ENCODE measurements at places on chromosomes 3 and 15.
A peak's percentile ranks its signal among the peaks of the same experiment; 100 is the strongest.

GRCh38 chr3:64290161-64290560 lies 64.9 kb upstream of the PRICKLE2 start:
- no peak for DNase-seq

GRCh38 chr15:41873711-41874110 lies 20.1 kb downstream of the SPTBN5 start:
- DNase-seq: no peak

DNA sequence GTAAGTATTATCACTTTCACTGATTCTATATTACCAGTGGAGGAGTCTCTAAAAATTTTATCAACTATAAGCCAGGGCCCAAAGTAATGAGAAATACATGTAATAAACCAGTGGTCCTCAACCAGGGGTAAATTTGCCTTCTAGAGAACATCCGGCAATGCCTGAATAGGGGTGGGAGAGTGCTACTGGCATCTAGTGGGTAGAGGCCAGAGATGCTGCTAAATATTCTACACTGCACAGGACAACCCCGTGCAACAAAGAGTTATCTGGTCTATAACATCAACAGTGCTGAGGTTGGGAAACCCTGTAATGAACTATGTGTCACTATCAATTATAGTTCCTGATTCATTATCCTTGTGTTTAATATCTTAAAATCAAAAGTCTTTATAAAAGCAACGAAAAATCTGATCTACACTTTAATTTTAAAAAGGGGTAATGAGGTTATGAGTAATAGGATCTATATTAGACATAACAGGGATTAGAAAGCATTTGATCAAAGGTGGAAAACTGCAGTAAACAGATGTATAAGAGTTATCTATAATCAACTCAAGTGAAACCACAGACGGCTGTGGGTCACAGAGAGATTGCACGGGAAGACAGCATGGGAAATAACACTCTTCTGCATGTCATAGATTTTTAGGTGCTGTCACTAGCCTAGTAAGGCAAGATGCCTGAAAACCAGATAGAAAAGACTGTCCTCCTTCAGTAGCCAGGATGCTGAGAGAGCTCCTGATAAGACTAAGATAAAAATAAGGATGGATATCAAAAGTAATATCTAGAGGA lies 2.0 kb downstream of the LYSMD2 start:
- DNase-seq: peak; percentile 21

GRCh38 chr15:96117270-96117669 lies 213.2 kb upstream of the NR2F2 start:
- DNase-seq: no peak

GRCh38 chr3:194871143-194871863 lies 185.6 kb downstream of the FAM43A start:
- DNase-seq: no peak

DNA sequence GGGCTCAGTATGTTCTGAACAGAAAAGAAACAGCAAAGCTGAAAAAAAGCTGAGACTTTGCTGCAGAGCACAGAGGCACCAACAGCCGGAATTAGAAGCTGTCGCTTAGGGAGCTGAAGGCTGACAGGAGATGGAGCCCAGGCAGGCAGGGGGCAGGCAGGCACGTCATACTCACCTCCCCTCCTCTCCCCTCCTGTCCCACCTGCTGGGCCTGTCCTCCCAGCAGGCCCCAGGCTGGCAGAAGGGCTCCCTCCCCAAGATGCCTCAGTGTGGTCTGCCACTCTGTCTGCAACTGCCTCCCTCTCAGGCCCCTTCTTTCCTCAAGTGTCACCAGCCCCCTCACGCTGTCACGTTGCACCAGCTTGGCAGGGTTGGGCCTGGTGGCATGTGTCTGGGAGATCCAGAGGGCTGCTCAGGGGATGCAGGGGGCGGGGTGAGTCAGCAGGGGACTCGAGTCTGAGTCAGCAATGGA lies 3.2 kb upstream of the ANKRD63 start:
- DNase-seq: no peak

GRCh38 chr3:72322264-72322976 lies 525.8 kb downstream of the SHQ1 start:
- no peak for DNase-seq

- peak; percentile 28 for DNase-seq
Measured at GRCh38 chr3:63349583-63350573, 71.8 kb downstream of the SYNPR start.

GRCh38 chr3:98986073-98986472 lies 84.6 kb upstream of the DCBLD2 start:
- DNase-seq: no peak

GRCh38 chr3:194536871-194537637 lies 50.3 kb upstream of the ATP13A3 start:
- no peak for DNase-seq

DNA sequence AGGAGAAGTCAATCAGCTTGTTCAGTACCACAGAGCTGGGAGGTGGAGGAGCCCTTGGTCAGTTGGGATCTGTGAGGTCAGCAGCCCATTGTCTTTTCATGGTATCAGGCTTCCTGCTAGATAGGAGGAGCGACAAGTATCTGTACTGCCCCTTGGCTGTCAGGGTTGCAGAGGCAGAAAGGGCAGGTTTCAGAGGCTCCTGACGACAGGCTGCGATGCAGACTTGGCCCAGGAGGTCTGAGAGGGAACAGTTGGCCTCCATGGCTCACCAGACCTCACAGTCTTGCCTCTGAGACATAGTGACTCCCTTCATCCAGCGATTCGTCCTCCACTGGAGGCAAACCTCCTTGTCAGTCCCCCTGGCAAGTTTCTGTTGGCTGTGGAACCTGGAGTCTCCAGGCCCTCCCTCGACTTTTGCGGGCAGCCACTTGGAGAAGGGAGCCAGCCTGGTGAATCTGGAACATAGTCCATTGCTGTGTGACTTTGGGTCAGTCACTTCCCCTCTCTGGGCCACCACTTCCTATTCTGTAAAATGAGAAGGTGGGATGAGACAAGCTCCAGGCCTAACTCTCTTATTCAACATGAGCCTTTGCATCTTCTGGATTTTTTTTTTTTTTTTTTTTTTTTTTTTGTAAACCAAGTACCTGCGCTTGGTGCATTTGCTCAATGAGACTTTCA lies 177.9 kb upstream of the TLE3 start:
- DNase-seq: no peak

- DNase-seq: no peak
Measured at GRCh38 chr3:70006089-70006488, 6.6 kb downstream of the SAMMSON start.

GRCh38 chr3:77298417-77298816 lies 258.5 kb downstream of the ROBO2 start:
- no peak for DNase-seq

- DNase-seq: peak; percentile 96
Measured at GRCh38 chr3:128051837-128052594, at the start of gene SEC61A1. Gene SEC61A1, plus strand, starts transcription at chr3:128052437. Its CDS starts 116 bp downstream, at chr3:128052553.

DNA sequence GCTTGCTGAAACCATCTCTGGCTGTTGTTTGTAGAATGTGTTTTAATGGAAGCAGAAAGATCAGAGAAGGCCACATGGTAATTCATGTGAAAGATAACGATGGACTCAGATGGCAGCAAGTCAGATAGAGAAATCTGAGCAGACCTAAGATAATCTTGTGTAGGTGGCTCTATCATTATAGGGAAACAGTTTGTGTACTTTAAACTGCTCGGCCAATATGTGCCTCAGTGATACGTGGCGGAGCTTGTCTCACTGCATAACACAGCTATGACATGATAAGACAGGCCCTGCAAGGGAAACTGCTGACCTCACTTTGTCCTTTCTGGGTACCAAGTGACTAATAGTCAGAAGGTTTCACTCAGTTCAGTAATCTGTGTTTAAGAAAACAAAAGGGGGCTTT lies 51.0 kb downstream of the MME start:
- DNase-seq: no peak

- peak; percentile 22 for DNase-seq
Measured at GRCh38 chr15:57541805-57542504, 49.7 kb upstream of the MYZAP start.

DNA sequence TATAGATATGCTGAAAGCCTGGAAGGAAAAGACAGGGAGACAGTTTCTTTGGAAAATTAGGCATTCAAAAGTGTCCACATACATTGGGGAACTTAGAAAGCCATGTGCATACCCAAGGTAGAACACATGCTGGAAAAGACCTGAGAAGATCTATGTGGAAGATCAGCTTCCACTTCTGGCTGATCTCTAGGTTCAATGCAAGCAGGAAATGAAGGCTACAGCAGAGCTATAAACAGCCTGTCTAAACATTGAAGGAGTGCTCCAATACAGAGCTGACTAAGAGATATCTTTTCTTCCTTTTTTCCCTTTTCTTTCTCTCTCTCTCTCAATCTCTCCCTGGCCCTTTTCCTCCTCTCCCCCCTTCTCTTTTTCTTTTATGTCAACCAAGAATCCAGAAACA lies 73.6 kb upstream of the TCF12 start:
- no peak for DNase-seq

GRCh38 chr3:172581757-172582166 lies 58.5 kb upstream of the TNFSF10 start:
- no peak for DNase-seq

- DNase-seq: no peak
Measured at GRCh38 chr15:60660290-60661051, 181.5 kb upstream of the ICE2 start.

- DNase-seq: no peak
Measured at GRCh38 chr3:187587076-187587475, 83.1 kb downstream of the SST start.

- DNase-seq: no peak
Measured at GRCh38 chr3:67529915-67530314, 124.5 kb downstream of the SUCLG2 start.

DNA sequence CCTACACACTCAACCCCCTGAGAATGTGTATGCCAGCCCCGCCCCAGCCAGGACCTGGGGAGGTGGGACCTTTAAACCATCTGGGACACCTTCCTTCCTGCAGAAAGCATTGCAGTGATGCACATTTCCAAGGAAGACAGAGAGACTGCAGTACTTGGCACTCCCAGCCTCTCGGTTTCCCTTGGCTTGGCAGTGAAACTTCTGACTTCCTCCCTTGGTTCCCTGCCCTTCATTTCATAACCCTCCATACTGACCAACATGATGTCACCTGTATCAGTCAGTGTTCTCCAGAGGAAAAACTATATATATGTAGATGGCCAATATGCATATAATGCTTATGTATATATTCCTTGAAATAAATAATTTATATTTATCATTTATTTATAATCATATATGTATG lies 103.2 kb downstream of the SST start:
- DNase-seq: no peak

GRCh38 chr3:27670619-27671018 lies 51.5 kb downstream of the EOMES start:
- no peak for DNase-seq

- DNase-seq: no peak
Measured at GRCh38 chr3:52121464-52121805, 32.8 kb downstream of the POC1A start.

DNA sequence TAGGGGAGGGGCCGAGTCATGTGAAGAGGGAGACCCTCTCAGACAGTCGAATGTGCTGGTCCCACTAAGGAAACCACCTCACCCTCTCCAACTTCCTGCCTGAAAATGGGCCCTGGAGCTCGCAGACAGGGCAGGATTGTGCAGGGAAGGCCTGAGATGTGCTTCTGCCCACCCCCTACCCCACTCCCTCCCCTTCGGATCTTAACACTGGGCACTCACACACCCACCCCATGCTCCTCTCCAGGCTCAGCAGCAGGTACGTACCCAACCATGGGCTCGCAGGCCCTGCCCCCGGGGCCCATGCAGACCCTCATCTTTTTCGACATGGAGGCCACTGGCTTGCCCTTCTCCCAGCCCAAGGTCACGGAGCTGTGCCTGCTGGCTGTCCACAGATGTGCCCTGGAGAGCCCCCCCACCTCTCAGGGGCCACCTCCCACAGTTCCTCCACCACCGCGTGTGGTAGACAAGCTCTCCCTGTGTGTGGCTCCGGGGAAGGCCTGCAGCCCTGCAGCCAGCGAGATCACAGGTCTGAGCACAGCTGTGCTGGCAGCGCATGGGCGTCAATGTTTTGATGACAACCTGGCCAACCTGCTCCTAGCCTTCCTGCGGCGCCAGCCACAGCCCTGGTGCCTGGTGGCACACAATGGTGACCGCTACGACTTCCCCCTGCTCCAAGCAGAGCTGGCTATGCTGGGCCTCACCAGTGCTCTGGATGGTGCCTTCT lies 20.0 kb downstream of the ATRIP start:
- DNase-seq: peak; percentile 36

- DNase-seq: no peak
Measured at GRCh38 chr3:126621627-126622345, 33.1 kb downstream of the TXNRD3 start.
